ENCODE measurements at places on chromosomes 1 and 21.

DNA sequence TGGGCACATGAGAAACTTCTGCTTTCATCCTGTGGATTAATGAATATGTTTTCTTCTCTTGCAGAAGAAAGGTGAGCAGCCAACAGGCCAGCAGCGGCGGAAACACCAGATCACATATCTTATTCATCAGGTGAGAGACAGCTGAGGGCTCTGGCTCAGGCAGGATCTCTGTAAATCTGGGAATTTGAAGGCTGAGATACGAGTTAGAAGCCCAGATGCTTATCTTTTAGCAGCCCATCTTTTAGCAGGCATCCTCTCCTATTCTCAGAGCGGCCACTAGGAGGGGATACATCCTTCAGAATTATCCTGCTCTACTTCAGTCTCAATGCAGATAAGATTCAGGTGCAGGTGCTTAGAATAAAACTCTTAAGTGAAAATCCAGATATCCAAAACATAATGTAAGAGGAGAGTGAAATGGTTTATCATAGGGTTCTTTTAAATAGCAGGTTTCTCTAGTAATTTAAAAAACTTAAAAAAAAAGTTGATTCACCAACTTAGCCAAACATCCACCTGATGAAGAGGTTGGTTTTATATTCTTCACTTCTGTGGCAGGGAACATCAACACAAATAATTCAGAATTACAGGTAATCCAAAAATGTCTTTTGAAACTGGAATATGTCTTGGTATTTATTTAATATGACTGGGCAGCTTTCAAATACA is 19.3 kb downstream of the SH2D2A start:
- no peak for DNase-seq

DNA sequence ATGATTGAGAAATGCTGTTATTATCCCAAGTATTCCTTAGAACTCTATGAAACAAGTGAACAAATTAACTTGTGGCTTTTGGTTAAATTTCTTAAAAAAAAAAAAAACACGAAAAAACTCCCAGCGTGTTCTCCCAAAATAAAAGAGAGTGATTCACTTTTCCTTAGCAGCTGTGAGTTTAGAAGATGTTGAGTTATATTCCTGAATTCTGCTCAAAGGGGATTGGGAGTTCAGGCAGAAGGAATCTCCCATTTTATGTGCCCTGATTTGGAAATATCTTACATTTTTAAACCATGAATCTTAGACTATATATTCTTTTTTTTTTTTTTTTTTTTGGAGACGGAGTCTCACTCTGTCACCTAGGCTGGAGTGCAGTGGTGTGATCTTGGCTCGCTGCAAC is 34.3 kb downstream of the SMG7 start:
- no peak for DNase-seq

DNA sequence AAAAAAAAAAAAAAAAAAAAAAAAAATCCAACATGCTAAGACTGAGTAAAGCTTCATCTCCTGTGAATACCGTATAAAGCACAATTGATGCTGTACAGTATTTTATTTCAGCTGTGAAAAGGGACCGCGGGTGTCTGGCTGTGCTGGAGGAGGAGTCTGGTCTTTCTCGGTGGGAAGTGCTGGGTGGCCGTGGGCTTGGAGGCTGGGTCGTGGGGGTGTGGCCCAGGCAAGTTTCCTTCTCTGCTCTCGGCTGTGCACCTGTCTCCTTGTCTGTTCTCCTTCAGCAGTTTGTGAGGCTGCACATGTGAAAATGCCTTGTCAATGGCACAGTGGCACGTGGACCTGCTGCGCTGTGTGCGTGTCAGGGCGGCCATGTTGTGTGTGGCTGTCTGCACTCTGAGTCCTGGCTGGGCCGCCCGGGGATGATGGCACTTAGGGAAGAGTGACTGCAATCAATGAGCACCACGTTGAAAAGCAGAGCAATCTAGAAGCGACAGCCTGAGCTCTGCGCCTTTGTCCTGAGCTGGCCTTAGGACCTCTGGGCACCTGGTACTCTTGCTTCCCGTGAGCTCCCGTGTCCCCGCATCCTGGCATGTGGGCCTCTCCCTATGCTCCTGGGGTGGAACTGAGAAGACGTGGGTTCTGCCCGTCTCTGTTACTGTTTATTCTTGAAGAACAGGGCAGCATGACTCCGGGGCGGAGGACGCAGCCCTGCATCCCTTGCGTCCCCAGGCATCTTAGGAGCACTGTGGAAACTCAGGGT is 14.5 kb downstream of the AGPAT3 start:
- no peak for DNase-seq

- no peak for DNase-seq
Observed at GRCh38 chr1:214463596-214463995, 87.8 kb downstream of the PTPN14 start.

DNA sequence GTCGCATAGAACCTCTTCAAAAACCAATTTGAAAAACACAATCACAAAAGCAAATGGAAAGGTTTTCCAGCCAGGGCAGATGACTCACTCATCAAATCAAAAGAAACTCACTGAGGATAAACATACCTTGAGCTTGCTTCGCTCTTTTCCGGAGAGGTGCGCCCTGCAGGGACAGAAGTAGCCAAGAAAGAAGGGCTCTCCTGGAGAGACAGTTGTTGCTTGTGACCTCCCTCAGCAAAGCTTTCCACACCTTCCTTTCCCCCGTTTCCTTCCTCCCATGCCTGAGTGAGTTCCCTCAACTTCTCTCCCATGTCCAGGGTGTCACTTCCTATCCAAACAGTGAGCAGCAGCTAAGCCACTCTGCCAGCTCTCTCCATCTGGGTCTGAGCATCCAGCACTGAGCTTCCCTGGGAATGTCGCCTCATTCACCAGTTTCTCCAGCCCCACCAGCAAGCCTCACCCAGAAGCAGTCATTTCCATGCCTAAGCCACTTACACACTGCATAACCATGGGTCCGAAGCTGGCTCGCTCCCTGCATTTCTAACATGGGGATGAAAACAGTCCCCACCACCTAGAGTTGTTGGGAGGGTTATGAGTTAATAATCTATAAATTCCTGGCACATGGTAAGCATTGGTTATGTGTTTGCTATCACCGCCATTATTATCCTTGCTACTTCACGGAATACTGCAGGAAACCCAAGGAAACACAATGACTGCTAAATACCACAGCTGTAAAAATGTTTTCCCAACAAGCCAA is 75.0 kb downstream of the PTPN14 start:
- no peak for DNase-seq

- DNase-seq: no peak
Observed at GRCh38 chr1:146019231-146020057, 2.1 kb downstream of the HJV start.
